Right atrium auricular region (tissue), 2 donors: ENCODE measurements at places on chromosomes 16 and 17. TPM values are rescaled to one million over a fixed set of nuclear protein-coding genes. Genes with fewer than 3 reads are reported as not detected.

DNA sequence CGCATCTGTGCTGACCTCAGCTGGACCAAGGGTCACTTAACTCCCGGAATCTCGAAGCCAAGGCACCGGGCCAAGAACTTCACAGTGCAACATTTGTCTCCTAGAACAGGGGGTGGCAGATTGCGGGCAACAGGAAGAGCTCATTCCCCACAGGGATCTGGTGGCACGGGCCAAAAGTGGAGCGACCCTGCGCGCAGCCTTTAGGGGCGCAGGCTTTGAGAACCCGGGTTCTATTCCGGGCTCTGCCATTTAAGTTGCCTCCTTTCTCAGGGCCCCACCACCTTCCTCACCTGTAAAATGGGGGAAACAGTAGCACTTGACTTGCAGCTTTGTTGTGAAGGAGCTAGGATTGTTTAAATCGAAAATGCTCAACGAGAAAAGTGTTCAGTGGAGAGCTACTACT, 651 bp downstream of the SHMT1 start:
- DNase-seq, result peak; percentile 71

DNA sequence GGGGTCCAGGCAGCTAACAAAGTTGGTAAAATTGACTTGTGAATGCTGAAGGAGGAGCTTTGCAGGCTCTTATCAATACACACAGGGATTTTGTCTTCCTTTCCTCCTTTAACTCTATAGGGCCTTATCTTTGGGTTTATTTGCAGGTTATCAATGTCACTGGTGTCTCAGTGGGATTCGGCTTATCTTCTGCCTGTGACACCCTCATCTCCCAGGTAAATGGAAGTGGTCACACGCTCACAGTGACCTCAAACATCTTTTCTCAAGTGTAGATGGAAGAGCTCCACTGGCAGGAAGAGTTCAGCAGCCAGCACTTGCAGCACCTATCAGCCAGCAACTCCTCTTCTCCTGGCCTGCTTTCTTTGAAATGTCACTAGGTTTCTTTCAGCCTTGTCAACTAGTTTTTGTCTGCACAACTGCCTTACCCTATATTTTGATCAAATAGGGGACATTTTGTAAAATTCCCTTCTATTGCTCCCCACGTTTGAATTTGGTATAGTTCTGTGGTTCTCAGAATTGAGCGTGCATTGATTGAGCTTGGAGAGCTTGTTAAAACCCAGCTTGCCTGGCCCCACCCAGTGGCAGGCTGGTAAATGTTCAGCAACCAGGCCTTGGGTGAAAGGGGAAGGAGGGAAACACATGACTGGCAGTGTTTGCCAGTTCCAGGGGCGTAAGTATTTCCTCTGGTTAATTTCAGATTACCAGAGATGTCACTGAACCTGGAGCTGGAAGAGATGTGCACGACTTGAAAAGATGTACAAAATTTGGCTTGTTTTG, 12.8 kb downstream of the SLC47A1 start:
- no peak for DNase-seq

DNA sequence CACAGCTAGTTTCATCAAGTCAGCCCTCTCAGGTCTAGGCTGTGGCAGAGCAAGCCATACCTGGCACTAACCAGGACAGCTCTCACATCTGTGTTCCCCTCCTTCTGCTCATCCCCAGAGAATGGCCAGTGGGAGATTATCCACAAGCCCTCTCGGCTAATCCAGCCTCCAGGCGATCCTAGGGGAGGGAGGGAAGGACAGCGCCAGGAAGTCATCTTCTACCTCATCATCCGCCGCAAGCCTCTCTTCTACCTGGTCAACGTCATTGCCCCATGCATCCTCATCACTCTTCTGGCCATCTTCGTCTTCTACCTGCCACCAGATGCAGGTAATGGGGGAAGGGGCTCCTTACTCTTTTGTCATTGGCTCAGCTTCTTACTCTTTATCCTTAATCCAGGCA, 3.6 kb downstream of the CHRNB1 start:
- no peak for DNase-seq

GRCh38 chr16:57805176-57805575, 2.9 kb upstream of the KIFC3 start:
- no peak for DNase-seq

DNA sequence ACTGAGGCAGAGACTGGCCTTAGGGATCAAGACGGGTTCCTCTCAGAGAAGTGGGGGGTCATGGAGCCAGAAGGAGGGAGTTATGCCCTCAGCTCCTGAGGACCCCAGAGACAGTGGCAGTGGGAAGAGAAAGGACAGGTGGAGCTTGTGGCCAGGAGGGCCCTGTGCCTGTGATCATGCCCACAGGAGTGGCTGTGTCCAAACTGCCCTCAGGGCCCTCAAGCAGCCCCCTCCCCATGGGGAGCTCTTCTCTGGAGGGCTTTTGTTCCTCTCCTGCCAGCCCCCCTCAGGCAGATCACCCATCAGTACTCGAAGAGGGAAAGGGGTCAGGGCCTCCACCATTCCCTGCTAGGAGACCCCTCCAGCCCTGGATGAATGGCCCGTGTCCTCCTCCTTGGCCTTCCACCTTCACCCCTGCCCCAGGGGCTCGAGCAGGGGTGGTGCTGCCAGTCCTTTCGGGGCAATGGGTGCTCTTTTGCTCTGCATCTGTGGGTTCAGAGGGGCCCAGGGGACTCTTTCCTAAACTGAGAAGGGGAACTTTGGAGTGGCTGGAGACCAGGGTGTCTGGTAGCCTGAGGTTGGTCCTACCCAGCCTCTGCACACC, 52.7 kb downstream of the BEAN1 start:
- DNase-seq, result no peak

The KRT36 gene
- total RNA-seq, result not detected

The CCDC144A gene
- total RNA-seq, result 0.82 TPM
